ENCODE measurements at places on chromosomes 11 and 22. TPM values are rescaled to one million over a fixed set of nuclear protein-coding genes. Genes with fewer than 3 reads are reported as not detected.

Gene CEP126
- 1.1 TPM for total RNA-seq

Gene MS4A6E
- total RNA-seq: not detected

Gene TTLL12
- total RNA-seq: 75.4 TPM

Gene OR10W1
- total RNA-seq: not detected

Gene ALG12
- total RNA-seq: 17.3 TPM

Gene FXYD2
- 59.8 TPM for total RNA-seq

Gene TCP11L1
- total RNA-seq: 12.8 TPM

Gene FOLR1
- total RNA-seq: 2.1 TPM

Gene CDK2AP2
- total RNA-seq: 18.5 TPM

All from tracheal epithelial cell (primary cell).